NCI-H1694 treated with DMSO at 0.1 percent for 48 hours (cell line): ENCODE measurements at places on chromosomes 3 and 15.

- no peak for DNase-seq
These were observed 189.3 kb upstream of the TSC22D2 start for GRCh38 chr3:150218841-150219240.

GRCh38 chr3:152121270-152121636 is 147.5 kb upstream of the MBNL1 start:
- DNase-seq = no peak

DNA sequence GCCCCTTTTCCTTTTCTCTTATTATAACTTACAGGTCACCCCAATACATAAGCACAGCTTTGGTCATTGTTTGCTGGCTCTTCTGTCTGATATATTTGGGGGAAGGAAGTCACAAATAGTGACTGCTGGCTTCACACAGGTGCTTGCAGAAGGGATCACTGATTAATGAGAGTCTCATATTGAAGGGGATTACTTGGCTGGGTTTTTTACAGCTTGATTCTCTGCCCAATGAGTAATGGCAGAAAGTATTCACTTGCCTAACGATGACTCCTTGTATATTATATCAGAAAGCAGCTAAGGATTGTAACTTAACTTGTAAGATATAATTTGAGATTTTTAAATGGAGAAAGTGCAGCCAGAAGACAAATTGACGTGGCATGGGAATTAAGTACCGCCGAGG is 119.3 kb upstream of the PFN2 start:
- no peak for DNase-seq

DNA sequence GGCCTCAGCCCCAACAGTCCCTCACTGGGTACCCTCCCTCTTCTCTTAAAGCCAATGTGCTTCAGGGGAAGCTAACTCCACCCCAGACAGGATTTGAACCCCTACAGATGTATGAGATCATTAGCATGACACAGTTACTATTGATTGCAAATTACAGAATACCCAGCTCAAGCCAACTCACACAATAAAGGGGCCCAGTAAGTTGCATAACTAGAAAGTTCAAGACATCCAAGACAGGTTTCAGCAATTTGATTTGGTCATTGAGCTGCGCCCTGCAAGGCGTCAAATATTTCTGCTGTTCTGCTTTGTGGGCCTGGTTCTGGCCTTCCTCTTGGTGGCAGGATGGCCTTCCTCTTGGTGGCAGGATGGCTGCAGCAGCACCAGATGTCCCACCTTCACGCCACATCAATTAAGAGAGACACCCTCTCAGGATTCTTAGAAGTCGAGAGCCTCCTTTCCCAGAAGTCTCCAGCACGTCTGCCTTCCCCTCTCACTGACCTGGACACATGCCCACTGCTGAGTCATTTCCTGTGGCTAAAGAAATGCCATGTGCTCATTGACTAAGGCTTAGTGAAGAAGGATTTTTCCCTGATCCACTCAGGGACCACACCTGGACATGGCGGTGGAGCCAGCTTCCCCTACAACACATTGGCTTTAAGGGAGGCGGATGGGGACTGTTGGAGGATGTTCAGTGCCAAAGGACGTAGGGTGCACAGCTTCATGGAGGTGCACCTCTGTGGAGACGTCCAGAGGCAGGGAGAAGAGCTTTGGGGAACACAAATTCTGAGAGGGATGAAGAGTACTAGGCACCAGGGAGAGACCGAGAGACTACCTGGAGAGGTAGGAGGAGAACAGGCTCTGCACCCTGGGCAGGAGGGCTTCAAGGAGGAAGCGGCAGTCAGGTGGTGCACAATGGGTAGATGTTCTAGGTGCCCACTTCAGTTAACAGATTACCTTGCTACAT is 49.1 kb downstream of the DNASE1L3 start:
- no peak for DNase-seq

DNA sequence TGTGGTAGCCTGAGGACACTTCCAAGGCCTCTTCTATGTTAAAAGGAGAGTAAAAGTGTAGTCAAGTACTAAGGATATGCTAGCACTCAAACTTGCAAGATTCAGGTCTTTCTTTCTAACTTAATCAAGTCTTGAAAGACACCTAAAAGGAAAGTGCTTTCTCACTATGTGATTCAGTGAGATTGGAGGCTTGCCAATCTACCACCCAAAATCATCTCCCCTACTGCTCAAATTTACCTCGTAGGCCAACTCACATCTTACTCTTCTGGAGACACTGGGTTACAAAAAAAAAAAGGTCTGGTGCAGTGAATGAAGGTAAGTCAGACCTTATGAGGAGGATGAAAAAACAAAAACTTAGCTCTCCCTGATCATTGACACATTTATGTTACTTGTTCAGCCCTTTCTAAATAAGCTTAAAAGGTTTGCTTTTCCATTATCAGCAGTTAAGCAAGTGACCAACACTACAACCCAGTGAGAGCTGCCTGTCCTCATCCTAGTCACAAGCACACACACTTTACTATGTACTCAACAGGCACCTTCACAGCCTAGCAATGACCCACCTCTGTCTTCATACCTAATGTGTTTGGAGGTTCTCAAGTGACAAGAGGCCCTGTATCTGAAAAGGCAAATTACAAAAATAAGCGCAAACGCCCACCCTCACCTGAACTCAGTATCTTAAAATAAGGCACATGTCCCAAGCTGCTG is 19.6 kb downstream of the SUMF1 start:
- no peak for DNase-seq

DNA sequence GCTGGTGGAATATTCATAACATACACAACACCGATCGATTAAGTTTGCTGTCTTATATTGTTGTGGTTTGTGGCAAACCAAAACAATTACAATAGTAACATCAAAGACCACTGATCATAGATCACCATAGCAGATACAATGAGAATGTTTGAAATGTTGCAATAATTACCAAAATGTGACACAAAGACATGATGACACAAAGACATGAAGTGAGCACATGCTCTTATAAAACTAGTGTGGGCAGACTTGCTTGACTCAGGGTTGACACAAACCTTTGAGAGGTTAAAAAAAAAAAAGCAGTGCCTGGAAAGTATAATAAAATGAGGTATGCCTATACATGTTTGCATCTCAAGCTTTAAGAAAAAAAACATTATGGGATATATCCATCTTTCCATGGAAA is 130.3 kb downstream of the NR1I2 start:
- DNase-seq = no peak

DNA sequence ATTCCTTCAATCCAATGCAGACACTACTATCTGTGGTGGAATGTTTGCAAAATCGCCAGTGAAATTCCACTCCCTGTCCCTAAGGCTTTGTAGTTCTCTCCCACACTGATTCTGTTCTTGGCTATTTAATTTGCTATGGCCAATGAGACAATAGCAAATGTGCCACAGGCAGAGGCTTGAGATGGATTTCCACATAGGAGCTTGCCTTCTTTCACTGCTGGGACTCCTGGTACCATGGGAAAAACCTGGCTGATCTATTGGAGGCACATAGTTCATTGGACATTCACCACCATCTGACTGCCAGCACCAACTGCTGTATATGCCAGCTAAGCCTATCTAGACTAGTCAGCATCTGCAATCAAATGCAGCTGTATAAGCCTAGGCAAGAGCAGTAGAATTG is 103.8 kb downstream of the NR1D2 start:
- no peak for DNase-seq

- DNase-seq = peak; percentile 44
These were observed 131.2 kb upstream of the CGNL1 start for GRCh38 chr15:57245130-57245529.

DNA sequence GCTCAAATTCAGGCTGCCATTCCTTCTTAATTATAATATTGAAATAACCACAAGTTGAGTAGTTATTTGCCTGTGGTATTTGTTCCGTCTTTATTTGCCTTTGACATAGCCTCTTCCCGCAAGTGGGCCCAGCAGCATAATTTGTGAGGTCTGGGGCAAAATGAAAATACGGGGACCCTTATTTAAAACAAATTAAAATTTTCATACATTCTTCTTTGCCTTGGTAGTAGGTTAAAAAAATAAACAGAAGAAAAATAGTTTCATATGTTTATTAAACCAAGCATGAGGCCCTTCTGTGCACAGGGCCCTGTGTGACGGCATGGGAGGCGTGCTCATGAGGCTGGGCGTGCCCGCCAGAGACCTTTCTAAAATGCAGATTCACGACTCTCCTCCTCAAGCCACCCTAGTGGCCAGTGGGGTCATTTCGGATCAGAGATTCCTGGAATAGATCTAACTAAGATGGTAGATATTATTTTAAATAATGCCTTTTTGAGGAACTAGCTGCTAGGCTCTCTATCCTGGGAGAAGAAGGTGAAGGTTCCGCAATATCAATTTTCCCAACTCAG is 35.4 kb downstream of the MASP1 start:
- DNase-seq = no peak

GRCh38 chr3:189702066-189702646 is 71.0 kb downstream of the TP63 start:
- no peak for DNase-seq

GRCh38 chr3:71384837-71385716 is 198.5 kb downstream of the FOXP1 start:
- no peak for DNase-seq

GRCh38 chr3:138642226-138642926 is 33.8 kb downstream of the FAIM start:
- DNase-seq = no peak

- no peak for DNase-seq
These were observed 256.9 kb downstream of the UBE2E2 start for GRCh38 chr3:23459889-23460546.

DNA sequence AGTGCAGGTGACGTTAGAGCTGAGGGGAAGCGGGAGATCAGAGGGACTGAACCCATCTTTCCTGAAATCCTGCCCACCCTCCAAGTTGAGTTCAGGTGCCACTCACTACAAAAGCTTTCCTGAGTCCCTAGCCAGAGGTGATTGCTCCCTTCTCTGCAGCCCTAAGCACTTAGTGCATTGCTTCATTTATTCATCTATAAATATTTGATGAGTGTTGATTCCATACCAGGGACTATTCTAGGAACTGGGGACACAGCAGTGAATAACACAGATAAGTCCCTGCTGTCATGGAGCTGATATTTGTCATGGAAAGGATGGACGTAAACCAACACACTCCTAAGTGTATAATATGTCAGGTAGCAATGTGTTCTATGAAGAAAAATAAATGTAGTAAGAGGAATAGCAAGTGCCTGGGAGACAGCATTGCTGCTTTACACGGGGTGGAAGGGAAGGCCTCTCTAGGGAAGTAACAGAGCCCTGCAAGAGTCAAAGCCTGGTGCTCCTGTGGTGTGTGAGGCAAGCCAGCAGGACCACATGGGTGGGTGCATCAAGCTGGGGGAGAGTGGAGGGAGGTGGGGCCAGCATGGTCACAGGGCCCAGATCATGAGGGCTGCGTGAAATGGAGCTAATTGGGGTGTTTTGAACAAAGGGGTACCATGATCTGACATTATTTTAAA is 18.6 kb downstream of the ALPK3 start:
- DNase-seq = no peak
